SK-N-MC (cell line): ENCODE measurements at places on chromosomes 4 and X.

DNA sequence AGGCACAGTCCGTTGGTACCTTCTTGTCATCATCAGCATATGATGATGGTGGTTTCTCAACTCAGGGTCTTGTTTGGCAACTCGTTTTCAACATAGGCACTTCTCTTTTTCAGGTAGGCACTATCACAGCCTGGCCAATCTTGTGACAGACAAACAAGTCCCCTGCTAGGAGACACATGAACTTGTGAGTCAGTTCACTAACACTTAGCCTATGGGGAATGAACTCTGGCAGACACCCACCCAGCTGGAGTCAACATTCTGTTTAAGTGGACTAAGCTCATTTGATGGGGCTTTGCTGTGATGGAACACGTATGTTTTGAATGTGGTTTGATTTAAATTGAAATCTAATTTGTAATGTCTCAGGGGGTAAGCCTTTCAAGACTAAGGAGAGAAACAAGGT is 100.7 kb upstream of the MAMLD1 start:
- no peak for DNase-seq

DNA sequence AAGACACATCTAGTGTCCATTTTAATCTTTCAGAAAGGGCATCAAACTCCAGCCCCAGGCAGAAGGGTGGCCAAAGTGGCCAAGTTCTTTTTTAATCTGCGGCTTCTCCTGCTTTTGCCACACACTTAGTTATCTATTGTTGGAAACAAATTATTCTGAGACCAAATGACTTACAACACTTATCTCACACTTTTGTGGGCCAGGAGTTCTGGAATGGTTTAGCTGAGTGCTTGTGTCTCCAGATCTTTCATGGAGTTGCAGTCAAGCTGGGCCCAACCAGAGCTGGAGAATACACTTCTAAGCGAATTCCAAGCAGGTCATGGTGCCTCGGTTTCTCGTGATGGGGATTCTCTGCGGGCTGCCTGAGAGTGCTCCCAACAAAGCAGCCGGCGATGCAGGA is 4.0 kb downstream of the TXK start:
- DNase-seq: no peak

- no peak for DNase-seq
Observed at GRCh38 chr4:109332926-109333464, 30.5 kb upstream of the COL25A1 start.

DNA sequence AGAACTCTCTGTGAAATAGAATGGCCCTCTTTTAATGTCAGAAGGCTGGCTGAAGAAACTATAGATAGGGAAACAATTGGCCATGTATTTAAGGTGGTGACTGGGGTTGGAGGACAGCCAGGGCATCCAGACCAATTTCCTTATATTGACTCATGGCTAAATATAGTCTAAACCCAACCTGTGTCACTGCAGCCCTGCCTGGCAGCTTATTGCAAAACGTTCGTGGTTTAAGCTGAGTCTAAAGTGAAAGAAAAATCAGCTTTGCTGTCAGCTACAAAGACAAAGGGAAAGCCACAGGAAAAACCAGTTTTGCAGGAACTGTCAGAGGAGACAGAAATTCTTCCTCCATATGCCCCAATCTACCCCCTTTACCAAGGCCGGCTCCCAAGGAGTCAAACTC is 902.8 kb upstream of the NDST4 start:
- DNase-seq: no peak

DNA sequence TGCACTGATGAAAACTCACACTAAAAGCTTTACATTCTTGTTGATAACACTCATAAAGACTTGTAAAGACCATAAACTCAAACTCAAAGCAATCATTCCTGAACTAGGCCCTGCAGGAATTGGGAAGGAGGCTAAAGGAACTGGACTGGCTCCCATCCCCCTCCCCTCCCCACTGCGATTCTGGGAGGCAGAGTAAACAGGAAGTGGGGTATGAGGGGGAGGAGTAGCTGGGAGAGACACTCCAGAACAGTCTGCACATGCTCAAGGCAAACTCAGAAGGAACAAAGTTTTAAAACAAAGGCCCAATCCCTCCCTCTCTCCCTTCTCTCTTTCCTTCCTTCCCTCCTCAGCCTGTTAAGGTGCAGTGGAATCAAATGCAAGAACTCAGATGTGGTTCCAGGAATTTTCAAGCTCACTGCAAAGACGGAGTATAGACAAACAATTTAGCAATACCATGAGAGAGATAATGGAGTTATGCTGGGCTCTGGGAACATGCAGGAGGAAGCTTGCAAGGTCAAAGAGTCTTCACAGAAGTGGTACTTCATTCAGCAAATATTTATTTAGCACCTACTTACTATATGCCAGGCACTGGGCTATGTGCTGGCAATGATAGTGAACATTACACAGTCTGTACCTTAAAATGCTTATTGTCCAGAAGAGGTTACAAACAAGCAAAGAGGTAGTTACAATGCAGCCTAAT is 15.9 kb downstream of the MID1IP1 start:
- no peak for DNase-seq

GRCh38 chr4:99610605-99611175 is 36.1 kb downstream of the MTTP start:
- no peak for DNase-seq

DNA sequence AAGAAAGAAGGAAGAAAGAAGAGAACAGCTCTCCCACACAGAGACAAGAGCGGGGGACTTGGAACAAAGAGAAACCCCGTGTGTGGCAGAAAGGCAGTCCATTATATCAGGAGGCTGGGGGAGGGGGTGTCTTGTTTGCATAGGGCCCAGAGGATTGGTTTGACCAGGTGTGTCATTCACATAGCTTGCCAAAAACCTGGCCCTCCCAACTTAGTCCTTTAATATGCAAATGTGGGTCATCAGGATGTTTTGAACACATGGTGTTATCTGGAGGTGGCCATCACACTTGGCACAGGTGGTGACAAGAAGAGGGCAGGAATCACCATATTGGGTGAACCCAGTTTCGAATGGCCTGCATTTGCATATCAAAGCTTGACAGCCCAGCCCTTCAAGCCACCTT is 111.7 kb downstream of the LINC00632 start:
- DNase-seq: no peak

DNA sequence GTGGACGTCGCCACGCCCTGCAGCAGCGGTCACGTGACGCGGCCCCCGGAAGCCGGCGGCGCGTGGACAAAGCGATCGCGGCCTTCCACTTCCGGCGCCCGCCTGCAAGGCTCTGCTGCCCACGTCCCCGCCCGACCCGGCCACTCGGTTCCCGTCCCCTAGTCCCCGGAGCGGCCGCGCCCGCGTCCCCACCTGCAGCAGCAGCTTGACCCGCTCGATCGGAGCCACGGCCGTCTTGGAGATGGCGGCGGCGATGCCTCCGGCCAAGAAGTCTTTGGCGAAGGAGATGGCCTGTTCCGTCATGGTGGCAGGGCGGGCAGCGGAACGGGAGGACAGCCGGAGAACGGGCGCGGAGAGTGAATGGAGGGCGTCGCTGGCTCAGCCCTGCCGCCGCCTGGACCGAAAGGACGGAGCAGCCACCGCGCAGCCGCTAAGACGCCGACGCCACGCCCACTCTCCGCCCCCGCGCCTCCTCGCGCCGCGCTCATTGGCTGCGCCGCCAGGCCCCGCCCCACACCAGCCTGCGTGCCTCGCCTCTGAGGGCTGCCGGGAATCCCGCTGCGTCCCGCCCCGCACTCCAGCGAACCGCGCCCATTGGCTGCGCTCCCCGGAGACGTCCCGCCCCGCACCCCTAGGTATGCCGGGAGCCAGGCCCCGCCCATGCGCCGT is at the start of gene SLC25A6:
Gene SLC25A6 (minus strand): TSS at position 407 of the 669 bp plus-strand sequence. CDS start 104 bp downstream, at position 303.
- DNase-seq: peak; percentile 70

- DNase-seq: no peak
Observed at GRCh38 chr4:169993531-169993930, 32.7 kb downstream of the MFAP3L start.

DNA sequence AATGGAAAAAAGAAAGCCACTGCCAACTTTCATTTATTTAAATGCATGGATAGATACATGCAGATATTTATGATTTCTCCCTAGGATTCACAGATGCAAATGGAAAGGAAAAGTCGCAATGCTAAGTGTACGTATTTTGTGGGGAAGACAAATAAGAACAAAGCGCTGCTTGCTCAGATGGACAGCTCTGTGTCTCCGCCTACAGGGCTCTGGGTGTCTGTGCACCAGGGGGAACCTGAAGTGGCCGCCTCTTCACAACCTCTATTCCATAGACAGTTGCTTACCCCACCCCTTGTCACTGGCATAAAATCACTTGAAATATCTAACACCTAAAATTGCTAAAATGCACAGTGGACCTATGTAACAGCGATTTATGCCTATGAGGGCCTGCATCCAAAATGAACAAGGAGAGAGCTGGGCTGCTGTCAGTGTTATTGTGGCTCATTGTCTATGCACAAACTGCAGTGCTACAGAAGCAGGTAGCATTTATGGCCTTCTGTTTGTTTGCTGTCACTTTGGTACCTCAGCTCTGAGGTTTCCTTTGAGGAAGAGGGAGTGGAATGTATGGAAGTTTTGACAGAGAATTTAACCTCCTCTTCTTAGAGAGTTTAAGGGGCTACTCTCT is 58.6 kb upstream of the PAGE1 start:
- peak; percentile 5 for DNase-seq

GRCh38 chr4:184136525-184136924 is 81.1 kb downstream of the ENPP6 start:
- DNase-seq: no peak

DNA sequence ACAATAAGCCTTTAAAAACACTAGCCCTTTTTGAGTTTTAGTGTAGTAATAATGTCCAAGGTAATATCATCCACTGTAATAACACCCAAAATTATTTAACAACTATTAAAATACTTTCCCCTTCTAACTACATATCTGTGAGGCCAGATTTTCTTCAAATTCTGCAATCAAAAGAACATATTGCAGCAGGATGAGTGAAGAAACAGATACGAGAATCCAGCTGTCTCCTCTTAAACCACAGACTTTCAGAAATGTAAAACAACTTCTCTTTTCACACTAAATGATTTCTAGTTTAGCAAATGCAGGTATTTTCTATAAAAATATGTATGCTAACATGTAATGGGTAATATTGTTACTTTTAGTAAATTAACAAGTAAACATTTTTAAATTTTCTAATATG is 148.9 kb downstream of the PRDM5 start:
- DNase-seq: no peak

GRCh38 chrX:118215346-118215745 is 98.7 kb upstream of the KLHL13 start:
- no peak for DNase-seq

DNA sequence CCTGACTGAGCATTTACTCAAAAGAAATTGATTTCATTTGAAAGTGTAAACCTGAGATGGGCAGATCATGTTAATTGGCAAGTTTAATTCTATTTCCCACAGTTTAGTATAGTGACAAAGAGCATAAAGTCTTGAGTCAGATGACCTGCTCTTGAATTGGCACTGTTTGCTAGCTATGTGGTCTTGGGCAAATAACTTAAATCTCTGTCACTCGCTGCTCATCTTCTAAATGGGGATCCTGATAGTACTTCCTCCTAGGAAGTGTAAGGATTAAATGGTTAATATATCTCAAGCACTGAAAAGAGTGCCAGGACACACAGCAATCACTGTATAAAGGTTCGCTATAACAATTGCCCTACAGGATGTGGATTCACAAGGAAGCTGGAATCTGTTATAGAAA is 242.8 kb upstream of the JADE1 start:
- DNase-seq: no peak

DNA sequence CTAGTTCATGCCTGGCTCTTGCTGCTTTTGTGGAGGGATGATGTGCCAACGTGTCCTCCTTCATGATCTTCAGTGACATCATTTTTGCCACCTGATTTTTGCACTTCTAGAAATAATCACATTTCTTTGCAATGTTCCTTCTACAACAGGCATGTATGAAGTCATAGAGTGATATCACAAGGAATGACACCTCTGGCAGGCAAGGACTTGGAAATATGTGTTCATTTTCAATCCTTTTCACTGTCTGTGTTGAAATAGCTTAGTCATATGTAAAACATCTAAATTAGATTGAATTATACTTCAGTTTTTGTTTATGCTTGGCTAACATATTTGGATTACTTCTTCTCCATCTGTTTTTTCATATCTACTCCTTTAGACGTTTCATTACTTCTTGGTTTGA is 221.2 kb upstream of the STK26 start:
- DNase-seq: no peak

GRCh38 chrX:22159071-22159470 is 113.6 kb upstream of the CBLL2 start:
- peak; percentile 22 for DNase-seq

- no peak for DNase-seq
Observed at GRCh38 chr4:186144198-186144945, 39.9 kb downstream of the FAM149A start.

DNA sequence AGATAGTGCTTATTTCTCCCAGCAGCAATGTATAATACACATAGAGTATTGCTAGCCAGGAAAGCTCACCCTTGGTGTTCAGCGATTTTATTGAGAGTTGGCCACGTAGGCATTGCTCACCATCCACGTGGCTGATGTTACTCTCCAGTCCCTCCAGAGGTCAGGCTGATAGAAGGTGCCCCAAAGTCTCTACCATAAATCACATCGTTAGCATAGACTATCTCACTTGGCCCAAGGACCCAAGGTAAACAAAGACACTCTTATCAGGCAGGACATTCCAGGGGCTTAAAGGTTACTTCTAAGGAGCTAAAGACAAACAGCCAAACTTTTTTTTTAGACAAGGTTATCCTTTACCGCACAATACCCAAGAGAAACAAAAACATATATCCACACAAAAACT is 30.3 kb upstream of the RGN start:
- no peak for DNase-seq

DNA sequence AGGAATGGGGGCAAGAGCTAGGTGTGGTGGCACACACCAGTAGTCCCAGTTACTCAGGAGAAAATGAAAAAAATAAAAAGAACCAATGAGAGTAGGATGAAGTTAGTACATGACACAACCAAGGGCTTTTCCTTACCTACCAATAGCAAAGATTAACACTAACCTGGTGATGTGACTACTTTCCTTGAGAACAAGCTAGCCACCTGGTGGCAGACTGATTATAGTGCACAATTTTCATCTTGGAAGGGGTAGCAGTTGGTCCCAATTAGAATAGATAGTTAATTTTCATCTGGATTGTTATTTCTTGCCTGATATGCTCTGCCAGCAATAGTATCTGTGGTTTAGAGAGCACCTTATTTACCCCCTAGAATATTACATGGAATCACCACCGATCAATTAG is 1216.8 kb upstream of the PABPC4L start:
- no peak for DNase-seq

- DNase-seq: no peak
Observed at GRCh38 chr4:184826691-184827270, 1.0 kb upstream of the ACSL1 start.

GRCh38 chr4:151215295-151215694 is 61.7 kb upstream of the PRSS48 start:
- no peak for DNase-seq

DNA sequence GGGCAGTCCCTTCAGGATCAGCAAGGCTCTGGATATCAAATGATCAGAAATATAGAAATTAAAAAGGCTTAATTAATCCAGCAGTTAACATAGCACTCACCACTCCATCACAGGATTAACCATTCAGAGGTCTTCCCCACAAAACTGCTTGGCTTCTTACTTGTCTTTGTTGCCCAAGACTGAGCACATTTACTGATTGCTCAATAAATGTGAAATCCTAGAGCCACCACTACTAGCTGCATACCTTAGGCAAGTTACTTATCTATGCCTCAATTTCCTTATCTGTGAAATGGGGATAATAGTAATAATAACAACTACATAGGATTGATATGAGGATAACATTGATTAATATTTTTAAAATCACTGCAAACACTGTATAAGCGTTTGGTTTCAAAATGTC is 124.2 kb downstream of the ARHGAP6 start:
- DNase-seq: no peak

GRCh38 chr4:96193061-96193460 is 353.2 kb downstream of the PDHA2 start:
- no peak for DNase-seq
